ENCODE measurements at places on chromosomes 1 and 21.

GRCh38 chr21:14706712-14707510 is 160.8 kb upstream of the SAMSN1 start:
- DNase-seq = no peak

DNA sequence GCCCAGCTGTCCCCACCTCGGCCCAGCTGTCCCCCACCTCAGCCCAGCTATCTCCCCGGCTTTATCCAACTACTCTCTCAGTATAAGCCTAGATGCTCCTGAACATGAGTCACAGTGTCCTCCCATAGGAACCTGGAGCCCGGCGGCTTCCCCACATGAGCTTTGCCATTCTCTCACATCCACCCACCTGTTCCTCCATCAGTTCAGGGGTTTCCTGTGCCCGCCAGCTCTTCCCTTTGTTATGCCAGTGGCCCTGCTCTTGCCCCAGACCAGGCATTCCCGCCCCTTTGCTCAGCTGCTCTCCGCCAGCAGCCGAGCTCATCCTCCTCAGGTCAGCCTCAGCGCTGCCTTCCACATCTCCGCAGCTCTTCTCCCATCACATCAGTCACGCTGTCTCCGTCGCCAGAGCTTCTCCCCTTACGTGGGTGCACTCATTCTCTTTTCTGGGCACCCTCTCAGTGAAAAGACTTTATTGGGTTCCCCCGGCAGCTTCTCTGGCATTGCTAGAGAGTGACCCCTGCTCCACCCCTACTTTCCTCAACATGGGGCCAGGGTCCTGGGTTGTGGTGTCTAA is 89.5 kb upstream of the CSF3R start:
- DNase-seq = no peak

DNA sequence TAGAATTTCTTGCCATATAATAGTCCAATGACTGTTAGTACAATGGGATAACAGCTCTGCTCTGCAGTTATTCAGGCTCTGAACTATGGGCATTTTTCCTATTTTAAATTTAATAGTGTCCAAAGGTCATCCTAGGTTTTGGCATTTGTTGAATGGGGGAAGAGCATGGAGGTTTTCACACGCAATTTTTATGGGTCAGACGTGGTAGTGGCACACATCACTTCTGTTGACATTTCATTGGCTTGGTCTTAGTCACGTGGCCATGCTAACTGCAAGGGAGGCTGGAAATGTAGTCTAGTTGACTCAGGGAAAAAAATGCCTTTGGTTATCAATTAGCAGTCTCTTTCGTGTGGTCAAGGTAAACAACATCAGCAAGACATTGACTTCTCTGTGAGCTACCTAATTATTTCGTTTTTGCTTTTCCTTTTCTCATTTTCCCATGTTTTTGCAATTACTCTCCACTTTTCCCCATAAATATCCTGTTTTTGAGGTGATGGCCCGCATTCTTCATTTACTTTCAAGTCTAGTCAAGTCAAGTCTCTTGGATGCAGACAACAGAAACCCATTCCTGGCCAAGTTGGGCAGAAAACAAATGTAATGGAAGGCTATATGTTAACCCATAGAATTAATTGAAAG is 82.8 kb downstream of the DYRK1A start:
- DNase-seq = no peak

DNA sequence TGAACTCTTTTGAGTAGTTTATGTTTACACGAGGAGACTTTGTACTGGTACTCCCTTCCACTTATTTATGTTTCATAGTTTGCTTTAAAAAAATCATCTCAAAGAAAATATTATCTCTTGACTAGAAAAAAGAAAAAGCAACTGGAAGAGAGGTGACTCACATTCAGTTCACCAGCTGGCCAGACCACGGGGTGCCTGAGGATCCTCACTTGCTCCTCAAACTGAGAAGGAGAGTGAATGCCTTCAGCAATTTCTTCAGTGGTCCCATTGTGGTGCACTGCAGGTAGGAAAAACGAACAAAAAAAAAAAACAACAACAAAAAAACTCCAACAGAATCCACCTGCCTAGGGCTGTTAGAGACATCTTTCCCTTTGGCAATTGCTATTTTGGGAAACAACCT is 102.9 kb downstream of the PTPRC start:
- DNase-seq = no peak

DNA sequence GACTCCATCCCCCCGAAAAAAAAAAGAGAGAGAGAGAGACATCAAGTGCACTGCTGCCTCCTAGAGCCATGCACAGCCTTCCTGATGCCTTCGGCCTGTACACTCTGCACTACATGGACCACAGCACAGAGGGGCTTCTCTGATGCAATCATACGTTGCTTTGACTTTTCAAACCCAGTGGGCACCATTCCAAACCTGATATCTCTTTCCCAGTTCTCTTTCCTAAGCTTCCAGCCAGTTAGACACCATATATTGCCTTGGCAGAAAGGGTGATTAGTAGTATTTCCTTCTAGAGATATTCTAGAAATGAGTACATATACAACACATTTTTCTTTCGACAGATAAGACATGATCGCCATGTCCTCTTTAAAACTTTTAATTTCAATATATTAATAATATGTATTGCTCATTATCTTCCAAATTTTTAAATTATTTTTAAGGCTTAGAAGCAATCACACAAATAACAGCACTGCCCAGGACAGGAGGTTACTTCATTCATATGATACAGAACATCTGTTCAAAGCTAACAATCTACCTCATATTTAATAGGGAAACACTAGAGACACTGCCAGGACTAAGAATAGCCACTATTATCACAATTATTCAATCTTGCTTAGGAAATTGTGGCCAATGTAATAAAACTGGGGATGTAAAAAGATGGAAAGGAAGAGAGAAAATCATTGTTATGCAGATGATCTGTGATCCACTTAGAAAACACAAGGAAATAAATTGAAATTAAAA is 9.9 kb downstream of the CLCA1 start:
- no peak for DNase-seq

- DNase-seq = no peak
Observed at GRCh38 chr1:25774921-25775771, 24.8 kb upstream of the SELENON start.

- DNase-seq = no peak
Observed at GRCh38 chr1:111202366-111202706, 1.9 kb upstream of the DENND2D start.

DNA sequence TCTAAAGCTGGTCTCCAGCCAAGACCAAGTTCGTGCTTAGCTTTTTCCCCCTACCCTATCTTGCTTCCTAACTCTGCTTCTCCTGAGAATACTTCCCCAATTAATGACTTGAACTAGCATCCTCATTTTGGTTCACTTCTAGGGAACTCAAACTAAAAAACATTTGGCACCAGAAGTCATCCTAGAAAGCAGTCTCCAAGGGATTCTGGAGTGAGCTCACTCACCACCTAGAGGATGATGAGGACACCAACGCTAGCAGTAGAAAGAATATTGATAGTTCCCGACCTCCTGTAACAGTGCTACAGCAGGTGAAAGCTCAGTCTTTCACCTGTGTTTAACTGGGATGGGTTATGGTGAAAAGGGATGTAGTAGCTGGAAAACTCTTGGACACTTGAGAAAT is 4.7 kb upstream of the PSMB2 start:
- DNase-seq = peak; percentile 31

DNA sequence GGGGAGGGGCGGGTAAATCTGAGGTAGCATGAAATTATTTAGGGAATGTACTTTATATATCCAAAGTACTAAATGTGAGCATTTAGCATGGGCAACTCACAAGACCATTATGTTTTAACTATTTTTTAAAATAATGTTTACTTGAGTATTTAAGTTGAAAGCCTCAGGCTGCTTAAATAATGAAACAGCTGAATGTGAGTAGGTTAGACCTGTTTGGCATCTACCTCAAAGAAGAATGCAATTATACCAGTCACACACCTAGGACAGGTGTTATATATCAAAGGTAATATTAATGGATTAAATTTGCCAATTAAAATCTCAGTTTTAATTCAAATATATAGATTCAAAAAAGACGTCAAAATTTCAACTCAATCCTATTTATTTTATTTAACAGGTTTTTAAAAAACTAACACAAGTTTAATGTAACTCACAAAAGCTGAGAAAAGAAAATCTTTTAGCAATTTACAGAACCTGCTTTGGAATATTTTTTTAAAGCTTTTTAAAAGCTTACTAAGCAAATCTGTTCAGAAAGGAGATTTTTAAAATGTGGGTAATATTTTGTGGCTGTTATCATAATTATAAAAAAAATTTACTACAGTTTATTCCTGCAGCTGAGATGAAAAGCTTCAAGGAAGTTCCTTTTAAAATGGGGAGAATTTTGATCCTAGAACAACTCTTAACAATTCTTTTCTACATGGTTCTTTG is 104.6 kb upstream of the LBR start:
- no peak for DNase-seq

DNA sequence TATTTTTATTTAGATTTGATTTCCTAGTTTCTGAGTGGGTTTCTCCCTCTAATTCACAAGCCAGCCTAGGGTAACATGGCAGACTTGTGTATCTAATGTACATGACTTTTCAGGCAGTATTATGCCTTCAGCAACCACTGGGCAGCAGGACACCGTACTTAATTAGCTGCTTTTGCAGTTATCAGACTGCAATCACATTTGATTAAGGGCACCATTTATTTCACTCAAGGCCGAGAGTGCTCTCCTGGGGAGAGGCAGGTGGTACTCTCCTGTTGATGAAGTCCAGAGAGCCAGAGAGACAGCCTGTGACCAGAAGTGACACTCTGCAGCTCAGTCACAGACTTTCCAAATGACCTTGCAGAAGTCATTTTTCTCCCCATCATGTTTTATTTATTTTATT is 18.7 kb downstream of the CYYR1 start:
- DNase-seq = no peak

DNA sequence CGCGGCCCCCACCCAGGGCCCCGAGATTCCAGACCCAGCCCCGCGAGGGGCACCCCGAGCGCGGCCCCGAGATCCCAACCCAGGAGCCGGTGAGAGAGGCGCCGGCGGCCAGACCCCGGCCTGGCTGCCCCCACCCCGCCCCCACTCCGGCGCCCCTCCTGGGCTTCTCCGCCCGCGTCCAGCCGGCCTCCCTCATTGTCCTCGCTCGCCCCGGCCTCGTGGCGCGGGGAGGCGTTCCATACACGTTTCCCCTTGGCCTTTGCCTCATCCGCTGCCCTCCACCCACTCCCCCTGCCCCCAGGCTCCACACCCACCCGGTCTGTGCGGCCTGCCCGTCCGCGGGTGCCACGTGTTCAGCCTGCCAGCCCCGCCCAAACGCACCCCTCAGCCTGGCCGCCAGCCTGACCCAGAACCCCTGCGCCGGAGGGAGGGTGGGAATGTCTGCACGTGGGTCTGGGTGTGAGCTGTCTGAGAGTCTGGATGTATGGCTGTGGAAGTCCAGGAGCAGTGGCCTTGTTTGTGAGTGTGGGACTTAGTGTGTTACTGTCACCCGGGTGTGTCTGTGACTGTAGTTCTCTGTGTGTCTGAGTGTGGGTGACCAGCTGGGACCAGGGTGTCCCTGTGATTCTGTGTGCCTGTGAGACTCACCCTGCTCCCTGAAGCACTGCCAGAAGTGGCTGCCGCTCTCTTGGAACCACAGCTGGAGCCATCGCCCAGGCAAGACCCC is 681 bp downstream of the B4GALT2 start:
- peak; percentile 33 for DNase-seq

DNA sequence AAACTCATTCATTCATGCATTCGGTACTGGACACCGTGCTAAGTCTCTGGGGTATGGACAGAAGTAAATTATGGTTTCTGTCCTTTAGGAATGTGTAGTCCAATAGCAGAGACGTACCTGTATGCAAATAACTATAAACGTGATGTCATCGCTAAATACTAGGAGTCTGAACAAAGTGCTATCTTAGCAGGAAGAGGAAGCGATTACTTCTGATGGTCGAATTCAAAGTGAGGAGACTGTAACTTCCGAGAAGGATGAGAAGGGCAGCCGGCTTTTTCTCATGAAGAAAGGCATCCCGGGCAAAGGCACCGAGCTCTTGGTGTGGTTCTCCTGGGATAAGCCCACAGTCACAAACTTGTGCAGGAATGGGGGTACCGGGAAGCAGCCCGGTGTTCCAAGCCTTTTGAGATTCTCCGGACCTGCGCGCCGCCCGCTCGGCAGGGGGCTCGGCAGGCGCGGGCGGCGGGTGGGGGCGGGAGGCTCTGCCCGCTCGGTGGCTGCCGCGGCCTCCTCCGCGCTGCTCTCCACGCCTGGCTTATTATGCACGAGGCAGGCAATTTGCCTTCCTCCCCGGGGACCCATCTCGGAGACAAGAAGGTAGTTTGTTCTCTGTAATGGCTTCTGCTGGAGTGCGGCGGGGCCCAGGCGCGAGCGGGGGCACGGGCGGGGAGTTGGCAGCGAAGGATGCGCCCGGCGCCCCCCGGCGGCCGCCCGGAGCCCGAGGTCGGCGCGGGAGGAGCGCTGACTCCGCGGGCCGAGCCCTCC is 67.5 kb upstream of the CD1D start:
- DNase-seq = peak; percentile 63

DNA sequence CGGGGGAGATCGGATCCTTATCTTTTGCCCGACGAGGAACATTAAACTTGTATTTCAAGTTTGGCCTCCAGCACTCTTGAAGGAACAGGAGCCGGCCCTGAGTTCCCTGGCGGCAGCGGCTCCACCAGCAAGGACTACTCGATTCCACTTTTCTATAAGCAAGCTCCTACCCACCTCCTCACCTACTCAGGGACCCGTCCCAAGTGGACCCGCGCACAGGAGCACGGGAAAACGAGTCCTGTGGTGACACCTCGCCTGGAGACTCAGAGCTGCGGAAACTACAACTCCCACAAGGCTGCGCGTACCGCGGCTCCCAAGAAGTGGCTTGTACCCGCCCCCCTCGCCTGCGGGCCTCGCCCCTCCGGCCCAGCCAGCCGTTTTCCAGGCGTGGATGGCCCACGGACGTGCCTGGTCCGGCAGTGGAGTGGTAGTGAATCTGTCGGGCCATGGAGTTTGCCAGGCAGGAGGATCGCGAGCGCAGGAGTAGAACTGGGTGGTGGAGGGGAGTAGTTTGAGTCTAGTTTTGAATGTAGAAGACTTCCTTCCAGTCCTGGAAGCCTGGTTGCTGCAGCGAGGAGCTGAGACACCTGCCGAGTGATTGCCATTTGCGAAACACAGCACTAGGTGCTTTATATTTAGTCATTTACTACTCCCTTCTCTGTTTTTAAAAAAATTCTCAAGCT is at the start of gene ACP6:
ACP6 (minus strand) TSS at position 206 of the 683 bp plus-strand sequence. CDS start 476 bp downstream, outside the sequence.
- DNase-seq = peak; percentile 92

DNA sequence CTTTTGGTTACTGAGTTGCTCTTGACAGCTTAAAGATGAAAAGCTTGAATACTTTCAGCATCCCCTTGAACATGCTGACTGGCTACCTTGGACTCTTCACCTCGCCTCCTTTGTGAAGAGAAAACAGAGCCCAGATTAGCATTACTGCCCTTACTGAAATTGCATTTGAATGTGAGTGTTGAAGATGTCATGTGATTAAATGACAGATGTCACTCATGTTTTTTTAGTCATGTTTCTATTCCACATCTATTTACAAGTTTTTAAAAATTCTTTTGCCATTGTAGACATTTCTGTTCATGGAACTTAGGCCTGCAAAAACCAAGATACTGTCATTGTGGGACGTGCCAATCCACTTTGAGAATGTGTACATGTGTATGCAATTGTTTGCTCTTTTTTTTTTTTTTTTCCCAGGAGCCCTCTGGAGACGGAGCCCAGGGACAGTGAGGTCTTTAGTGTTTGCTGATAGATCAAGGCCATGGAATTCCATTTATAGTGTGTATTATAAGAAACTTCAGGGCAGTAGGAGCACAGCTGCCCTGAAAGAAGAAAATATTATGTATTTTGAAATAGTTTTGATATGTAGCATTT is 25.7 kb upstream of the IVNS1ABP start:
- no peak for DNase-seq

Data from A549 (cell line).